Left kidney (tissue), 8 donors: ENCODE measurements at places on chromosomes 4 and X. TPM values are rescaled to one million over a fixed set of nuclear protein-coding genes. Genes with fewer than 3 reads are reported as not detected.

DNA sequence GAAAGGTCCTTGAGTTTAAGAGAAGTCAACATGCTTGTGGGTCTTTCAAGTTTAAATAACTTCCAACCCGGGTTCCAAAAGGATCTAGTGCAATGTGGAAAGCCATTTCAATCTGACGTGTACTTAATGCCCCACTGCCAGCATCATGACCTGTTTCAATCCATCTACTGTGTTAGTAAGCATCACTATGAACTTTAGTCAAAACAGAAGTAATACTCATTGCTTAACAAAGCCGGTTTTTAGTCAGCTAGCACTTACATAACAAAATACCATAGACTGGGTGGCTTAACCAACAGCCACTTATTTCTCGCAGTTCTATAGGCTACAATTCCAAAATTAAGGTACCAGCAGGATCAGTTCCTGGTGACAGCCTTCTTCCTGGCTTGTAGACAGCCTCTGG lies 677.5 kb downstream of the DMD start:
- no peak for DNase-seq

DNA sequence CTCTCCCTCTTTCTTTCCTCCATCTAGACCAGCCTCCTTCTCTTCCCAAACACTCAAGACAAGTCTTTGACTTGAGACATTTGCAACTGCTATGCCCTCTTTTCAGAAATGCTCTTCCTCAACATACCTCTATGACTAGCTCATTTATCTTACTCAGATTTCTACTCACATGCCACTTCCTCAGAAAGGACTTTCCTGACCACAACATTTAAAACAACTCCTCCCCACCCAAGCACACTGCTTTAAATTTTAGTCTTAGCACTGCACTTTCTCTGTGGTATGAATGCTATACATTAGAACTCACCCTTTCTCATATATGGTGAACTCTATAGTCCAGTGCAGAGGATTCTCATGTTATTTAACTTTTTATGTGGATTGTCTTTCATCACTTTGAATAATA lies 28.4 kb upstream of the SULT1E1 start:
- no peak for DNase-seq

KCNIP4 gene
- 13.0 TPM for polyA plus RNA-seq

ZNF711 gene
- polyA plus RNA-seq, result 96.3 TPM

GPC3 gene
- 1,367 TPM for polyA plus RNA-seq
